AG04450 (cell line): ENCODE measurements at places on chromosomes 11 and 22. TPM values are rescaled to one million over a fixed set of nuclear protein-coding genes. Genes with fewer than 3 reads are reported as not detected.

DNA sequence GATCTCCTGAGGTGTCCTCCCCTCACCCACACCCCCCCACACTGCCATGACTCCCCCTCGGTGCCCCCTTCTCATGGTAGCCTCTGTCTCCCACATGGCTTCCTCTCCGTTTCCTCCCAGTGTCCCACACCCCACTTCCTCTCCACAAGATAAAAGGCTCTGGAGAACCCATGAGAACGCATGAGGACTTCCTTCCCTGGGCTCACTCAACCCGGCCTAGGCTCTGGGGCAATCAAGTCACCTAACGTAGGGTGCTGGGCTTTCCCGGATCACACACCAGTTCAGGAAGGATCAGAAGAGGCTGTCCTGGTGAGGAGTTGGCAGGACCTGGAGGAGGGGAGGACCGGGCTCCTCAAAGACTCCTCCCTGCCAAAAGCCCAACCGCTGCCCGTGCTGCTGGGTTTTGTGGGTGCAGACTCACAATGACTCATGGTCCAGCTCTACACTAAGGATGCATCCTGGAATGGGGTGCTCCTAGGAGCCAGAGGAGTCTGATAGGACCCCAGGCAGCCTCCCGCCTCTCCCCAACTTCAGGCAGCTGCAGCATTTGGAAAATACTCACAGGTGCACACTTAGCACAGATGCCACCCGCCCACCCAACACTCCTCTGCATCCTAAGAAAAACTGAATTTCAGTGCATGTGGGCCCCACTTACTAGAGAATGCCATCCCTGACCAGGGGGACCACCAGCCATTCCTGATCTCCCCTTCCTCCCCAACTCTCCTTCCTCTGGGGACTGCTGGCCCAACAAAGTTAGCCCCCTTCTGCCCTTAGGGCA, 21.0 kb downstream of the SLC22A12 start:
- DNase-seq = no peak

Gene KCNK7
- 0.17 TPM in 1 of 2 replicates, not detected in the other for polyA plus RNA-seq

Gene C1QTNF6
- polyA plus RNA-seq = 8.2 and 10.0 TPM in 2 replicates

Gene FJX1
- polyA plus RNA-seq = 4.8 and 5.6 TPM in 2 replicates
